Stimulated activated CD8-positive, alpha-beta memory T cell treated with anti-CD3 and anti-CD28 coated beads, Interleukin-7, amount 100 ng/mL, for 24 hours (primary cell): ENCODE measurements at places on chromosomes 4 and X.

DNA sequence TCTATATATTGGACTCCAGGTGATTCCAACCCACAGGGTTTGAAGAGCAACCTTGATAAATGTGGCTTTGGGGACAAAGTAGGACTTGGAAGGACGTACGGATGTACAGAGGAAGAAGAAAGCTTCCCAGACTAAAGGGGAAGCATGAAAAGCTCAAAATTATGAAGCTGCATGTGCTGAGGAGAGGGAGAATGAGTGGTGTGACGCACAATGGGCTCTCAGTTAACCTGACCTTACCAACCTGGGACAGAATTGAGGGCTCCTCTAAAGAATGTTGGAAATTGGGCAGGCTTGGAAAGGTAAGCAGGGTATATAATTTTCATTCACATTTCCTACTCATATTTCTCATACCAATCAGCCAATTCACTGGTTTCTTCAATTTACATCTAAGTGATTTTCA, 10.5 kb upstream of the TIGD2 start:
- no peak for DNase-seq

DNA sequence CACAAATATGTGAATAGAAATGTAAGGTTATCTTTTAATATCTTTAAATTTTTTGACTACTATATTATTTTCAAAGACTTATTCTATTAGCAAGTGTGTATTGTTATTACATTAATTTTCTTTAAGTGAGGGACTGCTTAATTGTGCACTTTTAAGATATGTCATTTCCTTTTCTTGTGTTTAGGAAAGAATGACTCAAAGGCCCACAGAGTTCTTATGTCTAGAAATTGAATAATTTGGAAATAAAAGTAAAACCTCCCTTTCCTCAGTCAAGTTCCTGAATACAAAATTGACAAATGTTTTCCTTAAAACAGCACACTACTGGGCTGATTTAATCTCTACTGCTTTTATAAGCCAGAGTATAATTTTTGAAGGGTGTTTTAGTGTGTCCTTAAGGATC, 169.7 kb downstream of the TMEM47 start:
- no peak for DNase-seq

DNA sequence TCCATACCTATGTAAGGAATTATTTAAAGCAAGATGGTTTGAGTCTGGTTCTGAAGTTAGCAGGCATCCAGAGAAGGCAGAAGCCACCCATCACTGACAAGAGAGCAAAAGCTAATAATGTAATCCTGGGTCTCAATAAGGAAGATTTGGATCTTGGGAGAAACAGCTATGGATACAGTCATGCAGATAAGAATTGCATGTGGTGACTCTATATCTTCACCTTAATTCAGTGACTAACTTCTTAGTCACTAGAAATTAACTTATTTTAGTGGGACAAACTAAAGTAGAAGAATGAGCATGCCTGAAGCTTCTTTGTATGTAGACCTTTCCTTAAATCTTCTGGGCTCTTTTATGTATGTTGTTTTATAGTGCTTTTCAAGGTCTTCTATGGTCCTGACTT, 66.6 kb downstream of the ATP10D start:
- no peak for DNase-seq

DNA sequence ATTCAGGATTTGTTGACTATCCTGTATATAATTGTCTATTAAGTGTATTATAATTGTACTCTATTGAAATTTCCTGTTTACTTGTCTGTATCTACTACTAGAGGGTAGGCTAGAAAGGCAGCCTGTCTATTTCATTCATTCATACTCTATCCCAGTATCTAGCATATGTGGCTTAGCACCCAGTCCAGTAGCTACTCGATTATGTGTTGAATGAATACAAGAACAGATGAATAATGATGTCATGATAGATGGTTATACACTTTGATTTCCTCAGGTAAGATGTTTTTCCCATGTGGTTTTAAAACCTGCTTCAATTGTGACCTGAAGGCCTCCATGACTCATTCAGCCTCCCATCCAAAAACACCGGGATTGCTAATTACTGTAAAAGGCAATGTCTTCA, 68.0 kb downstream of the IL21 start:
- no peak for DNase-seq

- no peak for DNase-seq
Measured at GRCh38 chr4:129804461-129804981, 708.6 kb downstream of the C4orf33 start.

- DNase-seq, result no peak
Measured at GRCh38 chr4:26763648-26764047, 97.0 kb upstream of the STIM2 start.

DNA sequence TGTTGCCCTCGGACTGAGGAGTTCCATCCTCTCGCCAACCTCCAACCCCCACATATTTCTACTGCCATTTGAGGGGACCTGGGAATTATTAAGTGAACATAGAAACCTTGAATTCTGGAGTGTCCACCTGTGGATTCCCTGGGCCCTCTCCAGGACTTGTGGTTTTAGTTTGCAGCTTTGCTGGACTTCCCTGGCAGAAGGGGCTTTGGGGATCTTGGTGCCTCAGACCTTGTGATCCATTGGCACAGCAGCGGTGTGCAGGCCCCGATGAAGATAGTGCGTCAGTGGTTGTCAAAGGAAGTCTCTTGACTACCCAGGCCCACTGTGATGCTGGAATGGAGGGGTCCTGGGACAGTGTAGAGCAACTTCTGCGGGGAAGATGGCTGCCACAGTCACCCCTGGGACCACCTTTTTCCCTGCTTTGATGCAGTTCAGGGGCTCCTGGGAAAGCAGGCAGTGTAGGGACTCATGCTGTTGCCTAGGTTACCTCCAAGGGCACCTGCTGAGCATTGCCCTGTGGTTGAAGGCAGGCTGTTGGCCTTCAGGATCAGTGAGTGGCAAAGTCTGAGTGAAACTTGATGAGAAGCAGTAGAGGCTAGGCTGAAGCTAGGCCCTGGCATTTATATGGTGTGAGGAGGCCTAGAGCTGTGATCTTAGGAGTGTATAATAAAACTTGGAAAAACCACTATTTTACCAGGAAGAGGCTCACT, 2.2 kb downstream of the SLC16A2 start:
- no peak for DNase-seq

- no peak for DNase-seq
Measured at GRCh38 chr4:13635286-13635799, 7.8 kb upstream of the BOD1L1 start.

DNA sequence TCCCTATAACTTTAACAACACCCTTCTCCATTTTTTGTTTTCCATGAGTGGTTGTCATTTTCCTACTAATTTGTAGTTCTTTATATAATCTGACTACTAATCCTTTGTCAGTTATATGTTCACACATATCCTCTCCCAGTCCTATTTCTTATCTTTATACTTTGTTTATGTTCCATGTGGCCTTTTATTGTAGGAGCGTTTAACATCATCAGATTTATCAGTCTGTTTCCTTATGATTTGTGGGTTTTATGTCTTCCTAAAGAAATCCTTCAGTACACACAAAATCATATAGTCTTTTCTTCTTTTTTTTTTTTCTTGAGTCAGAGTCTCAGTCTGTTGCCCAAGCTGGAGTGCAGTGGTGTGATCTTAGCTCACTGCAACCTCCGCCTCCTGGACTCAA, 204.9 kb upstream of the SPRY1 start:
- DNase-seq, result no peak

DNA sequence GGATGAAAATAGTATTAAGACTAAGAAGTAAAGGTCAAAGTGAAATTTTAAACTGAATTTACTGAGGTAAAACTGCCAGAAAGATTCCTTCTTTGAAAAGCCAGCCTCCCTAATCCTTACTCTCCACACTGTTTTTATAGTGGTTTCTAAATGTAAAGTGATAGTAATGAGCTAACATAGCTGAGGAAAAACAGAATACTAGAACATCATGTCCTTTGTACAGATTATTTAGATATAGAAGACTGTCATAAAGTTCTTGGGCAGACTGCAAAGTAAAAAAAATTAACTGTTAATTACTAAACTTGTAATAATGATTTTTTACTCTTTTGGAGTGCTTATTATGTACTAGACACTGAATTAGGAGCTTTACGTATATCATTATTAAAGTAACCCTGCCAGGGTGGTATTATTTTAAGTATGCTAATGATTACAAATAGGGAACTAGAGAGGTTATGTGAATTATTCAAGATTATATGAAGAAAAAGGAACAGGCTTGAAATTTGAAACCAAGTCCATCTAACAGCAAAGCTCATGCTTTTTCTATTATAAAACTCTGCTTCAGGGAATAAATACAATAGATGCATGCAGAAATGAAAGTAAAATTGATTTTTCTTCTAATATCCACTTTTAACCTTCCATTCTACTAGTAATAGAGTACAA, 150.5 kb downstream of the TBCK start:
- DNase-seq, result no peak

GRCh38 chr4:84583876-84584380, 1.0 kb downstream of the CDS1 start:
- DNase-seq, result no peak

DNA sequence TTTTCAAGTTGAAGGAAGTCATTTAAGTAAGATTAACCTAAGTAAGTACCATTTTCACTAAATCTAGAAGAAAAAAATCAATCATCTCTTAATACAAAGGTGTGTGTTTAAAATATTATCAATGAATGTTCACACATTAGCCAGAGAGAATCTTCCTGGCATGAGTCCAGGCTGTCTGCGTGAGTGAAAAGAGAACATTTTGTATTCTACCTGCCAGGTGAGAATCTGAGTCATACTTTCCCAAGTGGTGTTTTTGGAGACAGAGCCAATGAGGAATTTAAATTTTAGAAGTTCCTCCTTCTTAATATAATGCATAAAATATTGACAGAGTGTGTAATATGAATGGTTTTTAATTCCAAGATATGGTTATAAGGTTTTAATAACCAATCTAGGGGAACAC, 371.8 kb upstream of the NR3C2 start:
- no peak for DNase-seq

- no peak for DNase-seq
Measured at GRCh38 chr4:159021597-159022385, 81.1 kb upstream of the RAPGEF2 start.

- DNase-seq, result no peak
Measured at GRCh38 chr4:81538716-81539427, 67.2 kb upstream of the RASGEF1B start.

DNA sequence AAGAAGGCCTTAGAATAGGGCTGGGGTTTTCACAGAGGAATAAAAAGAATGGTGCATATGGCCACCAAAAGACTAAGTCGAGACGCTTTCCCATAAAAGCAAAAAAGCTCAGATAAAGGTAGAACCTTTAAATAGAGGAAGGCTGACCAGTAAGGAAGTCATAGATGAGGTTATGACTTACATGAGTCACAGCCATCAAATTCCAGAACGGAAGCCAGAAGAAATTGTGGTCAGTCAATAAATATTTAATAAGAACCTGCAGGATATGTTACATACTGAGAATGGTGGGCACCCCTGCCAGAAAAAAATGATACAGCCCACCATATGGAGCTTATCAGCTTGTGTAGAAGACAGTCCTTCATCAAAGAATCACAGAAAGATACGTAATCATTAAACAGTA, 120.1 kb downstream of the MANBA start:
- DNase-seq, result no peak

DNA sequence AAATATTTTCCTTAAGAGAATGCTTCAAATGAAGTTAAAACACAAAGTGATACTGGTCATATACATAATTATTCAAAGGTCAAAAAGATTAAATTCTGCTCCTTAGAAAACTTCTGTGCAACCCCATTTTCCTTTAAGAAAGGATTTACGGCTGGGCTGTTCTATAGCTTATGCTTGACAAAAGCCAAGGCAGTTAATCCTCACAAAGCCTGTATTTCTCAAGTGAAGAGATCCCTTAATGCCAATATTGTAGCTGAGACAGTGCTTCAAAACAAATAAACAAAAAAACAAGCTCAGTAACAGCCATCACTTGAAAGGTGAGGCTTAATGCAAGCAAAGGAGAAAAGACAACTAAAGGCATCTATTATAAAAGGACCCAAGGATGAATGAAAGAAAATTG, 42.5 kb downstream of the BTC start:
- DNase-seq, result no peak

- no peak for DNase-seq
Measured at GRCh38 chrX:86946569-86946968, 571.0 kb upstream of the KLHL4 start.

- DNase-seq, result no peak
Measured at GRCh38 chrX:148741441-148741840, 241.0 kb downstream of the AFF2 start.

GRCh38 chr4:123878976-123879375, 482.4 kb downstream of the SPRY1 start:
- no peak for DNase-seq

GRCh38 chr4:87697945-87698344, 47.9 kb downstream of the DMP1 start:
- no peak for DNase-seq
